ENCODE measurements at places on chromosomes 3 and 15.
A peak's percentile ranks its signal among the peaks of the same experiment; 100 is the strongest.

- no peak for DNase-seq
Observed at GRCh38 chr3:155872904-155873646, 2.6 kb downstream of the GMPS start.

GRCh38 chr3:51955893-51956770 lies 951 bp downstream of the GPR62 start:
- peak; percentile 78 for DNase-seq

DNA sequence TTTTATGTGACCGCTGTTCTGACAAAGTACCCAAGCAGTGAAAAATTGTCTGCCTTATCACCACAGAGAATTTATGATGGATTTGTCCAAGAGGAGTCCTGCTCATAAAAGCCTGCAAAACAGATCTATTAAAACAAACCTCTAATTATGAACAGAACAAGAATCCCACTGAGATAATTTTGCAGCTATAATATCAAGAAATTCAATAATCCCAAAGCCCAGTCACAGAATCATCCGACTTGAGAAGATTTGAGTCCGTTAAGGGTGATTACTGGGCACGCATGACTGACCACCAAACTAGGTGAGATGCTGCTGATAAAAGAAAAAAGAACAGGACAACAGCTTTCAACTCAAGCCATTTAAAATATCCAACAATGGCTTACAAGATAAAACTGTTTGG lies 231.0 kb upstream of the WNT5A start:
- no peak for DNase-seq

DNA sequence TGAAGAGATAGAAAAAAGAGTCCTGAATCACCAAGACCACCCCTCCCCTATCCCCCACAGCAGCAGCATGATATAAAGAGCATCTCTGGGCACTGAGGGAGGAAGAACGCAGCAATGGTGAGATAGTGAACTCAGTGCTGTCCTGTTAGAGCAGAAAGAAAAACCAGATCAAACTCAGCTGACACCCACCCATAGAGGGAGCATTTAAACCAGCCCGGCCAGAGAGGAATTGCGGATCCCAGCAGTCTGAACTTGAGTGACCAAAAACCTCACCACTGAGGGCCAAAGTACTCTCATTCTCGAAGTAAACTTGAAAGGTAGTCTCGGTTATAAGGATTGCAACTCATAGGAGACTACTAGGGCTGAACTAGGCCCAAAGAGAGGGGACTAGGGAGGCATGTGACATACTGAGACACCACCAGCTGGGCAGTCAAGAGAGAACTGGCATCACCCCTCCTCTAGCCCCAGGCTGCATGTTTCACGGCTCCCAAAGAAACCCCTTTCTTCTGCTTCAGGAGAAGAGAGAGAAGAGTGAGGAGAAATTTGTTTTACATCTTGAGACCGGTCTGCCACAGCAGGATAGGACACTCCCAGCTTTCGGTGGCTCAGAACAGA lies 39.2 kb upstream of the TGFBR2 start:
- no peak for DNase-seq

GRCh38 chr15:50905055-50905454 lies 3.4 kb upstream of the AP4E1 start:
- no peak for DNase-seq

- DNase-seq = peak; percentile 54
Observed at GRCh38 chr3:8443829-8444791, 57.5 kb upstream of the LMCD1 start.

GRCh38 chr15:55991802-55992768 lies 1.3 kb downstream of the NEDD4 start:
- DNase-seq = no peak

DNA sequence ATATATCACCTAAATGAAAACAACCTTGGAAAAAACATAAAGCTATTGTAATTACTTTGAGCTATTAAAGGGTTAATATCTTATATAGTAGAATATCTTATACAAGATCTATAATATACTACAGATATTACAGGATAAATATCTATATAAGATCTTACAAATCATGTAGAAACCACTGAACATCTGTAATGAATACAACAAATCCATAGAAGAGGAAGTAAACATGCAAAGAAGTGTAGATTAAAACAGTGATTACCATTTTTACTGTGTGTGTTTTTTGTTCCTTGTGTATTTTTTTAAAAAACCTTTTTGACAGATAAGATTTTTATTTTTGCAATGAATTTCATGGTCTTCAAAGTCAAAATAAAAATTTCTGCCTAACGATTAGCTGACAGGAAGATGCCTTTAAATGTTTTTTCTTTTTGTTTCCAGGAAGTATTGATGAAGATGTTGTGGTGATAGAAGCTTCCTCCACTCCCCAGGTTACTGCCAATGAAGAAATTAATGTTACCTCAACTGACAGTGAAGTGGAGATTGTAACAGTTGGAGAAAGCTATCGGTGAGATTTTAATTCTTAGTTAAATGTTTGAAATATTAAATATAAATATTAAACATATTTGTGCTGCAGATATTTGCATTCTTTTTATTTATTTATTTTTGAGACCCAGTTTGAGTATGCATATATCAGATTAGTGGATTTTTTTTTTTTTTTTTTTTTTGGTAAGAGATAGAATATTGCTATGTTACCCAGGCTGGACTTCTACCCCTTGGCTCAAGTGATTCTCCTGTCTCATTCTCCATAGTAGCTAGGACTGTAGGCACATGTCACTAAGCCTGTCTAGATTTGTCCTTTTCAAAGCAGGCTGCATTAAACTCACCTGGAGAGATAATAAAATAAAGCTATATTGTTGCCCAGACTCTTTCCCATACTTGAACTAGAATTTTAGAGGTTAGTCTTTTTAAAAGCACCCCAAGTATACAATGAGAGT lies 52.8 kb upstream of the CCNB2 start:
- DNase-seq = peak; percentile 63

DNA sequence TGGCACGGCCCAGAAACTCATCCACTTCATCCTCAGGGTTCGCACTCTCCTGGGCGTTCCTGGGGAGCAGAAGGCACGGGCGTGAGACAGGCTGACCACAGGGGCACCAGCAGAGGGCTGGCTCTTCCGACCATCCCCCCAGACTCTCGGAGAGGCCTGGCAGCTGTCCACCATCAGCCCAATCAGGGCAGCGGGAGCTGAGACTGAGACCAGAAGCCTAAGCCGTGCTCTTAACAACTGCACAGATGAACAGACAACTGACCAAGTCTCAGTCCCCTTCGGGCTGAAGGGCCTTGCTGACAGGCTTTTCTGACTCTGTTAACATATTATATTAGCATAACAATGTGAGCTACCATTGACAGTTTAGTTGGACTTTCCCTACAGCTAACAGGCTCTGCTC lies 118.0 kb downstream of the SEC22A start:
- DNase-seq = no peak

- DNase-seq = no peak
Observed at GRCh38 chr3:41716471-41716870, 245.4 kb downstream of the ULK4 start.

DNA sequence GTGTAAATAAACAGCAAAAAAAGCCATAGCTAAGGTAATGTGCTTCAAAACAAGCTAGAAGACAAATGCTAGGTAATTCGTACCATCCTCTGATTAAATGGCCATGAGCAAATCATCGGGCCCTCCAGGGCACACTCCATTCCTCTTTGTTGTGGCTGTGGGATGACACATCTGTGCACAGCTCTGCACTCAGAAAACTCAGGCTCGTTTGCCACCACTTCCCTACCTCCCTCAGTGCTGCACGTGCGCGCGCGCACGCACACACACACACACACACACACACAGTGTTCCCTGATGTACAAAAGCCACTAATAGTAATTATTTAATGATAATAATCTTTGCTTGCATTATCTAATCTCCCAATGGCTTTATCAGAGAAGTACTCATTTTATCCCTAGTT lies 336.6 kb downstream of the FEZF2 start:
- DNase-seq = no peak

DNA sequence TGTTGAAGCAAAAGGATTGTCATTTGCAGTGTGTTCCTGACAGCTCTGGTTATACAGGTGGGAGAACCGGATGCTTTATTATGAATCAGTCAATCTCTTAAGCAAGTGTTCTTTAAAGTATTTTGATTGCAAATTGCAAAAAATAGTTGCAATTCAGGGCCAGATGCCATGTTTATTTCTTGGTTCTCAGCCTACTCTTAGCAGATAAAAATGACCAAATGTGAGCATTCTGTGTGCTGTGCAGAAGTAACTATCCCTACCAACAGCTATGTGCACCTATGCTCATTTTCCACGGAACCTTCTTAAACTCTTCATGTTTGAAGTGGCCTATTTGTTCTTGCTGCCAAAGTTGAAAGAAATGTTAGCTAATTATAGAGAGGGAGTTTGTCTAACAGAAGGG lies 262.3 kb upstream of the RASGRP1 start:
- DNase-seq = no peak

- no peak for DNase-seq
Observed at GRCh38 chr3:120171134-120171873, 77.1 kb upstream of the GSK3B start.

DNA sequence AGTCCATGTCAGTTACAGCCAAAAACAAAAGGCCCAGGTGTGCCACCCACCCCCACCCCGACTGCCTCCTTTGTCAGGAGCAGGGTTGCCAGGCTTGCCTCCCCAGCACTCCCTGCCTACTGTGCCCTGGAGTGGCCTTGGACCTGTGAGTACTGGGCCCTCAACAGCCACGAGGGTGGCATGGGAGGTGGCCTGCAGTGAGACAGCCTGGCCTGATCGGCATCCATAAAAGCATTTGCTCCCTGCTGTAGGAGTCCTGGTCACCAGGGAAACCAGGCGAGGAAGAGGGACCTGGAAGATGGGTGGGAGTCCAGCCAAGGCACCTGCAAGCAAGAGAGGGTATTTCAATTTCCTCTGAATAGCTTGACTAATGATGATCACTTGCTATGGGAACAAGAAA lies 56.4 kb upstream of the KCNMB2 start:
- DNase-seq = no peak

DNA sequence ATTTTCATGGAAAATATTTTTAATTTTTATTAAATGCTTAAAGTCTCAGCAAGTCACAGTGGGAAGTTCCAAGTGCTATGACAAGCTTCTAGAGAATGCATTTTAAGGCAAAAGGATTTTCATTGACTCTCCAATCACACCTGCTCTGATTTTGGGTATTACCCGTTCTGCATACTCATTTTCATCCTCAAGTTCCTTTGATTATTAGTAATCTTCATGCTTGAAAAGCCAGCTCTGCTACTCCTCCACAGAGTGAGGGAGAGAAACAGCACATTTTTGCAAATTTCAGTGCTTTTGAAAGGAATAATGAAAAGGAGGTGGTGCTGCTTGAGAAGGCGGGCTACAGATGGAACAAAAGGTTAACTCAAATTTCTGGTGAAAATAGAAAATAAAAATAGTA lies 450.7 kb downstream of the NSUN3 start:
- no peak for DNase-seq

DNA sequence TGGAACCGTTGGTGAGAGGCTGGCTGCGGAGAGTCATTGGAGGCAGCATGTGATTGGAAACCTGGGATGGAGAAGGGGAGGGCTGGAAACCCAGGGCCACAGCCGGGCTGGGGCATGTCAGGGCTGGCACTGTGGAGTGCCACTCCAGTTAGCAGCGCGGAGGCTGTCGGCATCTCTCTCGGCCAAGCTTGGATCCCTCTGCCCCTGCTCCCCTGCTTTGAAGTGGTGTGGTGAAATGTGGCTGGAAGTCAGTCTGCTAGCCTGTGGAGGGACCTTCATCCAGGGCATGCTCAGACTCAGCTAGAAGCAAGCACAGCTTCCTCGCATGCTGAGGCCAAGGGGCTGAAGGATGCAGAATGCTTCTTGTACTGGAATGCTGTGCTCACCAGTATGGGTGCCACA lies 13.5 kb downstream of the SLCO3A1 start:
- no peak for DNase-seq

- DNase-seq = no peak
Observed at GRCh38 chr3:146342989-146343388, 92.1 kb upstream of the PLSCR4 start.

GRCh38 chr3:100864471-100865250 lies 128.6 kb downstream of the ABI3BP start:
- no peak for DNase-seq
